Aorta (tissue), 5 donors: ENCODE measurements at places on chromosomes 16 and 17.

DNA sequence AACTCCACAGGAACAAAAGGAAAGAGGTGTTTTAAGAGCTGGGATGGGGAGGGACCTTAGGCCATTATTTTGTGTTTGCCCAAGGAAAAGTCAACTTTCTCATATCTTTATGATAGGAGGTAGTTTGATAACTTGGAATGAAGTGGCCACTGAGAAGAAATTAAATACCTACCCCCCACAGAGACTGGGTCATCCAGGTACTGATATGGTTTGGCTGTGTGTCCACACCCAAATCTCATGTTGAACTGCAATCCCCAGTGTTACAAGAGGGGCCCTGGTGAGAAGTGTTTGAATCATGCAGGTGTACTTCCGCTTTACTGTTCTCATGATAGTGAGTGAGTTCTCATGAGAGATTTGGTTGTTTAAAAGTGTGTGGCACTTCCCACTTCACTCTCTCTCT, 477.9 kb upstream of the KIF2B start:
- H3K36me3 ChIP-seq: no peaks in the 10 kb centered on the region
- DNase-seq: no peak
- no peak overlapping the region for H3K4me3 ChIP-seq
- H3K4me1 ChIP-seq: no peaks in the 10 kb centered on the region
- H3K27ac ChIP-seq: no peak overlapping the region

- no peaks in the 10 kb centered on the region for H3K27me3 ChIP-seq
- peaks cover 2% of the 10 kb centered on the region for H3K4me1 ChIP-seq
- H3K27ac ChIP-seq: no peak overlapping the region
Measured at GRCh38 chr16:69610356-69610755, 44.6 kb downstream of the NFAT5 start.

DNA sequence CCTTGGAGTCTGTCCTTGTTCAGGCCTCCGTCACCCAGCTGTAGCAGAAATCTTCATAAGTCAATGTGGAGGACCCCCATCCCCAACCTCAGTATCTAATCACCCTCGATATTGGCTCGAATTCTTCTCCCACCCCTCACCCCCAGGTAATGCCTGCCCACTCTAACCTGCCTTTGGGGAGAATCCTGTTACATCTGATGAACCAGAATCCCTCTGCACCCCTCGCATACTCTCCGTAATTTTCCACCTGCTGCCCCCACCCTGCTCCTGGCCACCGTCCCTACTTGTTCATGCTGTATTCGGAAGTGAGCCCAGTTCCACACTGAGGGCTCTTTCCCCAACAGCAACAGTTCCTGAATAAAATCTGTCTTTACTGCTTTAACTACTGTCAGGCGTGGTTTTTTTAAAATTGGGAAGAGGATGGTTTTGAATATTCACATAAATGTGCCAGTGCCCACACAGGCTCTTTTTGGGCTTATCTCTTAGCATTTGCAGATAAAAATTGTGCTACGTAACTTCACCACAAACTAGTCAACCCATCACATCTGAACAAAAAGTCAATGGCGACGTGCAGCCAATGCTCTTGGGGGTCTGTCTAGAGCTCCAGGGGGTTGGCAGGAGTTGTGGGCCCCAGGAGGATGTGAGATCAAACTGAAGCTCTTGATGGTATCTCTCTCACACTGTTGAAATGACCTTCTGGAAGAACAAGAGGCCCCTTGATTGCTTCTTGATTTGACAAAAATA, 73.7 kb downstream of the NETO2 start:
- no peak overlapping the region for H3K27ac ChIP-seq
- no peaks in the 10 kb centered on the region for H3K4me1 ChIP-seq
- no peak for DNase-seq

GRCh38 chr16:30721606-30722005, 22.6 kb downstream of the SRCAP start:
- H3K36me3 ChIP-seq: no peaks in the 10 kb centered on the region
- H3K4me3 ChIP-seq: no peak overlapping the region
- H3K4me1 ChIP-seq: no peaks in the 10 kb centered on the region
- no peaks in the 10 kb centered on the region for H3K27me3 ChIP-seq
- H3K27ac ChIP-seq: no peak overlapping the region

DNA sequence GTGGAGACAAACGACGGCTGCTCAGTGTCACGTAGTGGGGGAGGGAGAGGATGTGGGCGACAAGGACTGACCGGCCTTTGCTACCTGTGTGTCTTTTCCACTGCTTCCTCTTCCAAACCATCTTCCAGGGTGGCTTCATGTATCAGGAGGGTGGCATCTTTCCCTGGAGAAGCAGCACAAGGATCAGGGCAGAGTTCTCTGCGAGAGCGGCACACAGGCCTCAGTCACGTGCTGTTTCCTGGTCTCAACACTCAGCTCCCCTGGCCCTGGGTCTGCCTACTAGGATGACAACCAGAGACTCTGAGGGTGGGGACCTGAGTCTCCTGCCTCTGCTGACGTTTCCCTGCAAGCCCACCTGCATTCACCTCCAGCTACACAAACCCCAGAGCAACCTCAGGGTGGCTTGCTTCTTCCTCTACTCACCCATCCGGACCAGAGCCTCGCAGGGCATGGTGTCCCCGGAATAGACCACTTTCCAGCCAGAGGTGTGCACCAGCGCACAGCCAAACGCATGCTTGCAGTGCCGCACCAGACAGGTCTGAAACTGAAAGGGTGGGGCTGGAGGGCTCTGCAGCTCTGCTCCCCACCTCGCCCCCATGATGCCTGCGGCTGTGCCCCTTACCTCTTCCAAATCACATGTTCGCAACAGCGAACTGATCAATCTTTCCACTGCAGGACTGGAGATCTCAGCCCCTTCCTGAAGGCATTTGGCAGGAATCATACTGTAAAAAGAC, 23.3 kb downstream of the ELAC2 start:
- no peak overlapping the region for H3K4me3 ChIP-seq
- H3K27ac ChIP-seq: no peak overlapping the region
- no peaks in the 10 kb centered on the region for H3K4me1 ChIP-seq

DNA sequence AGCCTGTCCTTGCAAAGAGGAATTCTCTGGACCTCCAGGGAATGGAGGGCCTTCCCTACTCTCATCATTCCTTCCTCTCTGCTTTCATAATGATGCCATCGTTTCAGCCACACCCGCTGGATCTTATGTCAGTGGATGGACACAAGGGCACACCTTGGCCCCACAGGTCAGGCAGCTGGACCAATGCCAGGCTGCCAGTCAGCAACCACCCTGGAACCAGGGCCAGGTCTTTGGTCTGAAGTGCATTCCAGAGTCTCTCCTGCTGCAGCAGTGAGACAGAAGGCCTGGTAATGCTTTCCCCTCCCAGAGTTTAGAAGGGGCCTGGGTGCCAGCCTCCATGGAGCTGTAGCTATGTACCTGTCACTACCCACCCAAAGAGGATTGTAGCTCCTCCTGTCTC, 7.4 kb downstream of the C1QL1 start:
- H3K27me3 ChIP-seq: no peaks in the 10 kb centered on the region
- no peak overlapping the region for H3K4me3 ChIP-seq
- no peak overlapping the region for H3K27ac ChIP-seq

DNA sequence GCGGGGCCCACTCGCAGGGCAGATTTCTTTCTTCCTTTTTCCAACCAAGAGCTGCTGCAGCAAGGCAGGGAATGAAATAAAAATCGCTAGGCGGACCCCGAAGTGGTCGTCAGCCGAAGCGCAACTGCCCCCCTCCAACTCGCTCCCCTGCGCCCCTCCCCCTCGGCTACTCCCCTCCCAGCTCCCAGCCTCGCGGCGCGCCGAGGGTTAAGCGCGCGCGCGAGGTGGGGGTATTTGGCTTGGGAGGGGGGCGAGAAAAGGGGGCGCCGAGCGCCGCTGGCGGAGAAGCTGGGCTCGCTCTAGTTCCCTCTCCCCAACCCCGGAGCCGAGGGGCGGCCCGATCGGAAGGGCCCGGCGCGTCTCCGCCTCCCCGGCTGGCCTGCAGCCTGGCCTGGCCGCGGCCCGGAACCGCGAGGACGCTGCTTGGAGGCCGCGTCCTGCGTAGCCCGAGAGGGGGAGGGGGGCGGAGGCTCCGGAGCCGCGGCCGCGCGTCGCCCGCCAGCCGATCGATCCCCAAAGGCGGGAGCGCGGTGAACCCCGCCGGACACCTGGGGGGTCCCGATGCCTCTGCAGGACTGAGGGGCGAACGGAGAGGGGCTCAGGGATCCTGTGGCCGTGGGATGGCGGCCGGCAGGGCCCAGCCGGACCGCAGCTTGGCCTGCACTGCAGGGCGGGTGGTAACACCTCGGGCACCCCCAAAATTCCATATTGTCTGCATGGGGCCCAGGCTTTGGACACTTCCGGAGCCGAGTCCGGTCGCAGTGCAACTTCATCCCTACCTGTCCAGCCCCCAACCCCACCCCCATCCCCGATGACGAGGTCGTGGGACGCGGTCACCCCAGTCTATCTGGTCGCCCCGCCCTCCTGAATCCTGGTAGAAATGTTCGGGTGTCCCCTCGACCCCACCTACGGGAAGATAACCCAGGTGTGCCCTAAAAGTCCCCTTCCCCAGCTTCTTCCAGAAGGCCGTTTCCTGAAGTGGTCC, 4.9 kb upstream of the CBX4 start:
- no peaks in the 10 kb centered on the region for H3K36me3 ChIP-seq
- no peaks in the 10 kb centered on the region for H3K27me3 ChIP-seq
- DNase-seq: peak; percentile 83
- no peaks in the 10 kb centered on the region for H3K4me1 ChIP-seq
- H3K27ac ChIP-seq: no peak overlapping the region

DNA sequence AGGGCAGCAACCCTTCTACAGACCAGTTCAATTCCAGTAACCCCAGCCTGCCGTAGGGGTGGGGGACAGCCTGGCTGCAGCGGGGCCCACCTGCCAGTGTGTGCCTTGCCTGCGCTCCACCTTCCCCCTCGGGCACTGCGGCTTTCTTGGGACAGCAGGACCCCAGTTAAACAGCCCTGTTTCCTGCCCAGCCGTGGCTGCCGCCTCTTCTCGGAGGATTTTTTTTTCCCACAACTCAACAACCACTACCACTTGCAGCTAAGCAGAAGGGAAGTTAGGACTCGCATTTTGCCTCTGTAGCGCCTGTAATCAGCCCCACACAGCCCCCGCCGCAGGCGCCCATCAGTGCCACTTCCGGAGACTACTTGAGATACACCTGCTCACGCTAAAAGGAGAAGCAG, 76.1 kb downstream of the RAI1 start:
- DNase-seq: no peak
- no peaks in the 10 kb centered on the region for H3K36me3 ChIP-seq
- no peak overlapping the region for H3K27ac ChIP-seq
- no peak overlapping the region for H3K4me3 ChIP-seq
- no peaks in the 10 kb centered on the region for H3K27me3 ChIP-seq

DNA sequence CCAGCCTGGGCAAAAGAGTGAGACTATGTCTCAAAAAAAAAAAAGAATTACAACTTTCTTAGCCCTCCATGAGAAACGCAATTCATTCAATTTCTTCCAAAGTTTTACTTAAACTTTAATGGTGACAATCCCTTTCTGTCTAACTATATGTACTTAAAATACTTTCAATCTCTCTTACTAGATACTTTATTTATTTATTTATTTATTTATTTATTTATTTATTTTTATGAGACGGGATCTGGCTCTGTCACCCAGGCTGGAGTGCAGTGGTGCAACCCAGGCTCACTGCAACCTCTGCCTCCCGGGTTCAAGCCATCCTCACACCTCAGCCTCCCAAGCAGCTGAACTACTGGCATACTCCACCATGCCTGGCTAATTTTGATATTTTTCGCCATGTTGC, 108.1 kb downstream of the SPAG9 start:
- no peak overlapping the region for H3K27ac ChIP-seq
- H3K4me1 ChIP-seq: no peaks in the 10 kb centered on the region
- H3K36me3 ChIP-seq: no peaks in the 10 kb centered on the region
- H3K4me3 ChIP-seq: no peak overlapping the region

DNA sequence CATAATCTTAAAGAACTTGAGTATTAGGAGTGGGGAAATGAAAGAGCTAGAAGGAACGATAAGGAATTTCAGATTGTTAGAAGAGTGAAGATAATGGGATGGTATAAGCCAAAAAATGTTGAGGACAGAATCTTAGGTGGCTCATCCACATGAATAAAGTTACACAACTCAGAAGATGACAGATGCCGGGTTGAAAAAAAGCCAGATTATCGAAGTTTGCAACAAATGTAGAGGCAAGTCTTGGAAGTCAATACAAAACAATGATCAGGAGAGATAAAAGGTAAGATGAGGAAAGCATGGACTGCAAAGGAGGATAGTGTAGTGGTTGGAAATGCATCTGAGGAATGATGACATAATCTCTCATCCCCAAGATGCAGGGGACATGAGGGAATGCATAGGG, 45.1 kb upstream of the TAOK1 start:
- H3K4me1 ChIP-seq: no peaks in the 10 kb centered on the region
- no peaks in the 10 kb centered on the region for H3K36me3 ChIP-seq
- no peaks in the 10 kb centered on the region for H3K27me3 ChIP-seq
- H3K27ac ChIP-seq: no peak overlapping the region
- H3K4me3 ChIP-seq: no peak overlapping the region
- DNase-seq: no peak

- no peak for DNase-seq
- H3K27ac ChIP-seq: no peak overlapping the region
- H3K4me3 ChIP-seq: peak overlapping the region; percentile 55
- no peaks in the 10 kb centered on the region for H3K27me3 ChIP-seq
Measured at GRCh38 chr17:56594320-56595107, 1.0 kb downstream of the NOG start.

- no peak overlapping the region for H3K4me3 ChIP-seq
- H3K27ac ChIP-seq: no peak overlapping the region
- no peaks in the 10 kb centered on the region for H3K36me3 ChIP-seq
- H3K4me1 ChIP-seq: peaks cover 2% of the 10 kb centered on the region
- no peak for DNase-seq
- H3K27me3 ChIP-seq: no peaks in the 10 kb centered on the region
Measured at GRCh38 chr16:77298418-77299360, 99.5 kb downstream of the SYCE1L start.

- H3K36me3 ChIP-seq: no peaks in the 10 kb centered on the region
- DNase-seq: no peak
- no peaks in the 10 kb centered on the region for H3K4me1 ChIP-seq
- no peaks in the 10 kb centered on the region for H3K27me3 ChIP-seq
- H3K4me3 ChIP-seq: no peak overlapping the region
Measured at GRCh38 chr16:50144211-50144610, 8.9 kb upstream of the TENT4B start.
